Chondrocyte (in vitro differentiated cells): ENCODE measurements at places on chromosomes 7 and 10. TPM values are rescaled to one million over a fixed set of nuclear protein-coding genes. Genes with fewer than 3 reads are reported as not detected.

CDC14C gene
- total RNA-seq, result not detected in 3 replicates

TMEM273 gene
- not detected in 3 replicates for total RNA-seq

- no peak for DNase-seq
- H3K4me1 ChIP-seq, result no peaks in the 10 kb centered on the region
- no peaks in the 10 kb centered on the region for H3K27me3 ChIP-seq
- peaks cover 2% of the 10 kb centered on the region for H3K36me3 ChIP-seq
Observed at GRCh38 chr7:119184124-119184788, 959.8 kb downstream of the ANKRD7 start.

GRCh38 chr10:71809628-71810027, 36.3 kb upstream of the VSIR start:
- no peak overlapping the region for H3K4me3 ChIP-seq
- H3K27ac ChIP-seq, result no peak overlapping the region
- peaks cover 19% of the 10 kb centered on the region for H3K27me3 ChIP-seq
- DNase-seq, result no peak
- H3K36me3 ChIP-seq, result peaks cover 5% of the 10 kb centered on the region

DNA sequence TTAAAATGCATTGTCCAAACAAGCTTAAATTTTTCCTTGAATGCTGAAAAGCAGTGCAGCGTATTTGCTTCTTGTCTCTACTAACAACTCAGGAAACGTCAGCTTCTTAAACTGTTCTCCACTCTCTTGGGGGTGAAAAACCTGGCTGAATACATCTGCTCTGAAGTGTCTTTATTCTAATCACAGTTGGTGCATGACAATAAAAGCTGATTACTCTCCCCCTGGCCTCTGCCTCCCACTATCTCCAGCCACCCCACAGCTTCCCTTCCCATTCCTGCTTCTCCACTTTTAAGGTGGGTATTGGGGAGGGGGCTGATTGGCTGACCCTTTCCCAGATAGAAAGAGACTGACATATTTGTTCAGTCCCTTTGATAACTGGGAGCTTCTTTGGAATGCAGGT, 456.0 kb downstream of the SORCS1 start:
- H3K27me3 ChIP-seq, result peaks cover 16% of the 10 kb centered on the region
- DNase-seq, result no peak
- no peaks in the 10 kb centered on the region for H3K4me1 ChIP-seq
- no peak overlapping the region for H3K4me3 ChIP-seq
- no peak overlapping the region for H3K27ac ChIP-seq

DNA sequence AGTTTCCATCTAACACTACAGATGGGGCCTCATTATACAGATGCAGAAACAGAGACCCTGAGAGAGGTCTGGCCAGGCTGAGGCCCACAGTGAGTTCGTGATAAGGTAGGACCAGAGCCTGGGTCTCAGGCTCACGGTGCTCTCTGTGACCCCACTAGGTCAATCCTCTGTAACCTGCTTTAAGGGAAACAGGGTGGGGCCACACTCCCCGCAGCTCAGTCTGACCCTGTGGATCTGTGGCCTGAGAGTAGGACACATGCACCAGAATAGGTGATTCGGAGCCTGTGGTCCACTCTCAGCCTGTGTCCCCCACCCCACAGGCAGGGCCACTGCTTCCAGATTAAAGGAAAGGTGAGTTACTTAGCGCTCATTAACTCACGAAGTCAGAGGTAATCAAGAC, 137.8 kb upstream of the FAM20C start:
- H3K4me1 ChIP-seq, result no peaks in the 10 kb centered on the region
- H3K27me3 ChIP-seq, result peaks cover 16% of the 10 kb centered on the region
- H3K27ac ChIP-seq, result no peak overlapping the region
- H3K4me3 ChIP-seq, result no peak overlapping the region
- DNase-seq, result peak; percentile 58

- DNase-seq, result no peak
- no peak overlapping the region for H3K4me3 ChIP-seq
- H3K4me1 ChIP-seq, result peaks cover 68% of the 10 kb centered on the region
- no peak overlapping the region for H3K27ac ChIP-seq
Observed at GRCh38 chr7:47342296-47343060, 239.4 kb downstream of the TNS3 start.

DNA sequence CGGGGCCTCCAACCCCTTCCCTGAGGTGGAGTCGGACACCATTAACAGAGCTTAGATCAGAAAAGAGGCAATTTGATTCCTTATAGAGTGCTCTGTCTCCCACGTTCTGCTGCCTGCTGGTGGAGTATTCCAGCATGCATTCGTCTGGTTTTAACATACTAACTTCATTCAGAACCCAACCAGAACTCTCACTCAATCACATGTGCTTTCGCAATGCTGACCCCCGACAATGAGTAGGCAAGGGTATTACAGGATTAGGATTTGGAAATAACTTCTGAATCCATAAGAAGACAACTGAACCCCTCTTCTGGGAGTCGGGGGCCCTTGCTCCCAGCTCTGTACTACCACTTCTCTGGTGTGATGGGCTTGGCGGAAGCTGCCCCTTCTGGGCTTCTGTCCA, 55.7 kb upstream of the HABP2 start:
- DNase-seq, result no peak
- peaks cover 26% of the 10 kb centered on the region for H3K4me1 ChIP-seq
- no peak overlapping the region for H3K4me3 ChIP-seq
- H3K27me3 ChIP-seq, result peaks cover 9% of the 10 kb centered on the region
- H3K36me3 ChIP-seq, result peaks cover 2% of the 10 kb centered on the region
